BE2C (cell line): ENCODE measurements at places on chromosomes 12 and 14.

- DNase-seq, result no peak
Observed at GRCh38 chr12:51869931-51870330, 18.0 kb upstream of the ANKRD33 start.

- no peak for DNase-seq
Observed at GRCh38 chr12:14988035-14988434, 15.2 kb downstream of the PDE6H start.

DNA sequence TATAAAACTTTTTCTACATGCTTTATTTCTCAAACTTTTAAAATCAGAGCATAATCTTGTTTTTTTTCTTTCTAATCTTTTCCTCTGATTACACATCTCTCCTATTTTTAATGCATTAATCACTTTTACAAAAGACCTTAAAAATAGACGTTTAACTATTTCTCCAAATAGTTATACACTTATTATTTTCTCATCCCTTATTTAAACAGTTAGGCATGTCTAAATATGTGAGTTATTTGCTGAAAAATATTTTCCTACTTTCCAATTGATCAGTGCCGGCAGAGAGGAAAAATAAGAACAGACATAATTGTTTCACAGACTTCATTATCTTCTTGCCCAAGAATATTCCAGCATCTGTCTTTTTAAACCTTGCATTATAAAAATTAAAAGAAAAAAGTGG, 28.7 kb upstream of the RHOJ start:
- DNase-seq, result no peak

DNA sequence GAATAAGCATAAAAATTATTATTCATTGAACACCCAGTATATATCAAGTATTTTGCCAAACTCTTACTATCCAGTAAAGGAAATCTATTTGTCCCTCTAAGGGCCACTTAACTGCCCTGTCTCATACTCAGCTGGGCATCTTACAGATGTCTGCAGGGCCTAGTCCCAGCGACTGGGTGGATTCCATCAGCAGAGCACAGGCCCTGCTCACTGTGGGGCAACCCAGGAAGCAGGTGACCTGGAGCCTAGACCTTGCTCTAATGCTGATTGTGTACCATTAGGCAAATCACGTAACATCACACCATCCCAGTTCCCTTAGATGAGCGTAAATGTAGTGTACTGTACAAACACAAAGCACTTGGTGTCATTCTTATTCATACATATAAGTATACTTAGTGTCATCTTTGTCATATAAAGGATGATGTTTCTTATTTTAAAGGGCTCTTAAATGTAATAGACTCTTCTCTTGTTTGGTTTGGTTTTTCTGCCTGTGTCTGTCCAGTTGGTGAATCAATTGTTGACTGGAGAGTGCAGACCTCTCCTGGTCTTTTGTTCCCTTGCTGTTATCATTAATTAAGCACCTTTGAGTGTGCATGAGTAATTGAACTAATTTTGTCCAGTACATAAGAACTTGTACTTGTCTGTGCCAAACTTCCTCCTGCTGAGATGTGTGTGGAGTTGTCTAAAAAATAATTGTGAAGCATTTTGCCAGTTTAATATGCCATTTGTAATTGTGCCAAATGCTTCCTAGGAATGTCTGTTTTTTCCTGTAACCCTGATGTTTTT, 49.3 kb downstream of the RAB35 start:
- no peak for DNase-seq

- DNase-seq, result no peak
Observed at GRCh38 chr14:87799400-87799799, 193.6 kb downstream of the GALC start.
